ENCODE measurements at places on chromosomes 4 and X. TPM values are rescaled to one million over a fixed set of nuclear protein-coding genes. Genes with fewer than 3 reads are reported as not detected.

The NUDT6 gene
- polyA plus RNA-seq: 4.6 TPM

The CSAG1 gene
- polyA plus RNA-seq: not detected

The CTBP1 gene
- polyA plus RNA-seq: 45.7 TPM

The CD99 gene
- 678 TPM for polyA plus RNA-seq

The WDR17 gene
- 0.73 TPM for polyA plus RNA-seq

The MND1 gene
- polyA plus RNA-seq: 0.59 TPM

The CCDC110 gene
- 2.7 TPM for polyA plus RNA-seq

The MAGEB17 gene
- polyA plus RNA-seq: 0.05 TPM

The RPL39 gene
- 12,575 TPM for polyA plus RNA-seq

The CCSER1 gene
- 1.1 TPM for polyA plus RNA-seq

The UNC5C gene
- polyA plus RNA-seq: 8.9 TPM

The FDCSP gene
- polyA plus RNA-seq: not detected

The DKK2 gene
- 1.6 TPM for polyA plus RNA-seq

The GPR50 gene
- polyA plus RNA-seq: not detected

The UTP14A gene
- polyA plus RNA-seq: 12.9 TPM

The HAUS7 gene
- 22.7 TPM for polyA plus RNA-seq

The FAM114A1 gene
- 93.8 TPM for polyA plus RNA-seq

The FAM241A gene
- 2.4 TPM for polyA plus RNA-seq

The FRG2 gene
- not detected for polyA plus RNA-seq

The C4orf51 gene
- polyA plus RNA-seq: not detected

The MID1 gene
- polyA plus RNA-seq: 4.0 TPM

The MAGEA8 gene
- not detected for polyA plus RNA-seq

The SERTM2 gene
- polyA plus RNA-seq: 0.23 TPM

The CDS1 gene
- polyA plus RNA-seq: 4.3 TPM

The GLUD2 gene
- 0.22 TPM for polyA plus RNA-seq

The RHOXF2 gene
- polyA plus RNA-seq: not detected

The NSDHL gene
- 48.6 TPM for polyA plus RNA-seq

The GLRA2 gene
- polyA plus RNA-seq: 0.29 TPM

The DMD gene
- polyA plus RNA-seq: 31.7 TPM

The SLAIN2 gene
- 38.2 TPM for polyA plus RNA-seq

The GRIA3 gene
- 1.2 TPM for polyA plus RNA-seq

The SPANXA1 gene
- not detected for polyA plus RNA-seq

The MAPK10 gene
- polyA plus RNA-seq: 27.6 TPM

The CYBB gene
- polyA plus RNA-seq: 3.5 TPM

The SLC34A2 gene
- 0.30 TPM for polyA plus RNA-seq

The RTL5 gene
- polyA plus RNA-seq: 6.4 TPM

The TKTL1 gene
- 0.91 TPM for polyA plus RNA-seq

The SLC2A9 gene
- polyA plus RNA-seq: 2.5 TPM

The ANKRD17 gene
- polyA plus RNA-seq: 13.2 TPM

The EFHC2 gene
- polyA plus RNA-seq: 3.1 TPM

The NOX1 gene
- 0.06 TPM for polyA plus RNA-seq

The NPY1R gene
- 1.8 TPM for polyA plus RNA-seq

The RBM46 gene
- polyA plus RNA-seq: 0.08 TPM

The FANCB gene
- polyA plus RNA-seq: 0.43 TPM

The ADGRL3 gene
- polyA plus RNA-seq: 8.6 TPM

The LUZP4 gene
- polyA plus RNA-seq: not detected

The TCEAL6 gene
- 3.8 TPM for polyA plus RNA-seq

The BMP3 gene
- 7.8 TPM for polyA plus RNA-seq

The ERCC6L gene
- polyA plus RNA-seq: 0.20 TPM

The CCDC120 gene
- polyA plus RNA-seq: 4.6 TPM

The PSAPL1 gene
- not detected for polyA plus RNA-seq

The ZNF827 gene
- 12.7 TPM for polyA plus RNA-seq

The SATL1 gene
- polyA plus RNA-seq: not detected

All from ovary (tissue), 10 donors.